ENCODE measurements at places on chromosomes 7 and 10.

GRCh38 chr10:125152450-125153368 lies 7.7 kb downstream of the CTBP2 start:
- no peak for DNase-seq

DNA sequence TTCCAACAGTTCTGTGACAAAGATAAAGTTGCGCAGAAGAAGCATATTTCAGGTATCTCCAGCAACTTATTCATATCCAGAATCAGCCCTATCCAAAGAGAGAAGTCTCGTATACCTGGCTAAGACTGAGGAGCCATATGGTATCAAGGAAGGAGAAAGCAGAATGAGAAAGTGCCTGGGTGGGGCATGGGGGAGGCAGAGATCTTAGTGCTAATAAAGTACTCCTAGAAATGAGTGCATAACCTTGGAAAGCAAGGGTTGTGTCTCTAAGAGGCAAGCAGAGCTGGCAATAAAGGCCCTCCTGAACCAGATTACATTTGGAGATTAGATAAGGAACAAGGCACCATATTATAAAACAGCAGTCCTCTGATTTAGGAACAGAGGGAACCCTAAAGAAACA lies 12.7 kb downstream of the TASOR2 start:
- no peak for DNase-seq

DNA sequence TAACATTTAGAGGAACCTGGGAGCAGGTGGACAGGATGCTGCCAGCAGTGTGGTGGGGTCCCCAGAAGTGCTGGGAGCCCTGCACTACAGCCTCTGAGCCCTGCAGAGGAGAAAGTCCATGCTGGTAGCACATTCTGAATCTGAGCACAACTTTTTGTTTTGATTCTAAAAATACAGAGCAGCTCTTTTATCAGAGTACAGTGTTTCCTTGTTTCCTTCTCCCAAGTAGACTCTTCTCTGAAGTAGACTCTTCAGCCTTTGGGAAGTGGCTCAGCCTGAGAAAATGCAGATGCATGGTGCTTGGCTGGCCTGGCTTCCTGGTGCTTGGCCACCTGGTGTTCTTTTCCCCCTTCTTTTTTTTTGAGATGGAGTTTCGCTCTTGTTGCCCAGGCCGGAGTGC lies 9.1 kb downstream of the ADCY1 start:
- no peak for DNase-seq

GRCh38 chr7:122748195-122748594 lies 45.5 kb upstream of the RNF148 start:
- DNase-seq, result no peak

DNA sequence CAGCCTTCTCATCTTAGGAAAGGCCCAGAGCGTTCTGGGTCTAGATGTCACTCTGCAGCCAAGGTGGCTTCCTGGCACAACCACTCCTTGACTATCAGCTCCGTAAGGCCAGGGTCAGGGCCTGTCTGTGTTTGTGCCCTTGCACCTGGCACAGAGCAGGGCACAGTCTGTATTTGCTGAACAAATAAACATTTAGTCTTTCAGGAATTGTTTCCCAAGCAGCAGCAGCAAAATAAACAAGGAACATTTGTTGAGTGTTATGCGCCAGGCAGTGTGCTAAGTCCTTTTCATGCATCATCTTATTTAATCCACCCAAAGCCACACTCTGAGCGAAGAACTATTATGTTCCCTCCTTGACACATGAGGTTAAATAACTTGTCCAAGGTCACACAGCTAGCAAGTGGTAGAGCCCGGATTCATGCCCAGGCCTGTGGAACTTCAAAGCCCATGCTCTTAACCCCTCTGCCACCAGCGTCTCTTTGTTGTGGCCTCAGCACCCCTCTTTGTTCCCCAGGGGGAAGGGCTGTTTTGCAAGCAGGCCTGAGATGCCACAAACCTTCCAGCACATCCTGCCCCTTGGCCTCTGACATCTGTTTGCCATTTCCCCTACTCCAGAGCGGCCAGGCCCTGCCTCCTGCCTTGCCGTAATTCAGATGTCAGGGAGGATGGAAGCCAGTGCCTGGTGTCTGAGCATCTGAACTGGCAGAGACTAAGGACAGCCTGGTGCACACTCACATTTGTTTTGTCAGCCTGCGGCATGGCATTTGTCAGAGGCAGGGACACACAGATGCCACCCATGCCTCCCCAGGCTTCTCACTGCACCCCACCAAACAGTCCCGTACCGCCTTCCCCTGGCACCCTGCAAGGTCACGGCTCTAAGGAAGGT lies 325.8 kb upstream of the ZMIZ1 start:
- DNase-seq, result no peak

DNA sequence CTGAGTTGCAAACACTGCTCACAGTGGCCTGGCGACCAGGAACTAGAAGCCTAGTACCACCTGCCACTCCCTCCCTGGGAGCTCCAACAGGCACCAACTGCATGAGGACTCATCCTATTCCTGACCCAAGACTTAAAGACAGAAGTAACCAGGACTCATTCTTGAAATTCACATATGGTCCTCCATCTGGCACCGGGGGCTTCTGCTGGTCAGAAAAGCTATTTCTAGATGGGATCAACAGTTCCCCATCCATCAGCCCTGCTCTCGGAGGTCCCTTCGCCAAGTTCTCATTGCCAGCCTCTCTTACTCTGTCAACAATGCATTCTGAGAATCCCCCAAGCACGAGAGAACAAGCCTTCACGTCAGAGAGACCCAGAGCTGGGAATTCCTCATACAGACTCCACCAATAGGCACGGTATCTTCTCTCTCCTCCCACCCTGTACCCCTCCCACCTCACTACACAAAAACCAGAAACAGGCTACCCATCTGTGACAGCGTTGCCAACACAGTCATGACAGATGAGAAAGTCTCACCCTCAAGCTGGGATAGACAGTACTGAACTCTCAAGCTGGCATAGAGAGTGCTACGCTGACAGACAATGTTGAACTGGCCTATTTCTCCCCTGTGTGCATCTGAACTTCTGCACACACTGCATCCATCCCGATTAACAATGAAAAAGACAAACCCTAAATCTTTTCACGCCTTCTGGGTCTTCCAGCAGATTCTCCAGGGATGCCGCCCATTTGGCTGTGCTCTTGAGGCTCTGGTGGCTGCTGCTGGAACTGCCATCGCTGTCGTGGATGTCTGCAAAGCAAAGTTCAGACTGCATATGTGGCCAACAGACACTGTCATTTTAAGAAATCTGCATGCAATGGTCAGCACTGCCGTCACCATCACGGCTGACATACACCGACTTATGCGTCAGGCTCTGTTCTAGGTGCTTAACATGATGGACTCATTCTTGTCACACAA lies 15.6 kb downstream of the RGS10 start:
- DNase-seq, result no peak

DNA sequence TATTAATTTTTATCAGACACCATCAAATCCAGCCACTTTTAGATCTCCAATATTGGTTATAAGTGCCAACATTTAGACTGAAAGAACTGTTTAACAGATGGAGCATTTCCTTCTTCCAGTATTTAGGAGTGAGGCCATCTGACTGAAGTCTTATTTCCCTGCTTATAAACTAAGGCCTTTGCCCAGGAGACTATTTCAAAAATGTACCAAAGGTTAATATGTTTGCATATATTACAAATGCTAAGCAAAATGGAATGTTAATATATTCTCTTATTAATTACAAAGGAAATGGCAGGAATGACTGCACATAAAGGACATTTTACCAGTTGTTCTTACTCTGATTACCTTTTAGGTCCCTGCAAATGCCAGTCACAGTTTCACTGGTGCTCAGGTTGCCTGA lies 238.9 kb upstream of the PLXNA4 start:
- no peak for DNase-seq

DNA sequence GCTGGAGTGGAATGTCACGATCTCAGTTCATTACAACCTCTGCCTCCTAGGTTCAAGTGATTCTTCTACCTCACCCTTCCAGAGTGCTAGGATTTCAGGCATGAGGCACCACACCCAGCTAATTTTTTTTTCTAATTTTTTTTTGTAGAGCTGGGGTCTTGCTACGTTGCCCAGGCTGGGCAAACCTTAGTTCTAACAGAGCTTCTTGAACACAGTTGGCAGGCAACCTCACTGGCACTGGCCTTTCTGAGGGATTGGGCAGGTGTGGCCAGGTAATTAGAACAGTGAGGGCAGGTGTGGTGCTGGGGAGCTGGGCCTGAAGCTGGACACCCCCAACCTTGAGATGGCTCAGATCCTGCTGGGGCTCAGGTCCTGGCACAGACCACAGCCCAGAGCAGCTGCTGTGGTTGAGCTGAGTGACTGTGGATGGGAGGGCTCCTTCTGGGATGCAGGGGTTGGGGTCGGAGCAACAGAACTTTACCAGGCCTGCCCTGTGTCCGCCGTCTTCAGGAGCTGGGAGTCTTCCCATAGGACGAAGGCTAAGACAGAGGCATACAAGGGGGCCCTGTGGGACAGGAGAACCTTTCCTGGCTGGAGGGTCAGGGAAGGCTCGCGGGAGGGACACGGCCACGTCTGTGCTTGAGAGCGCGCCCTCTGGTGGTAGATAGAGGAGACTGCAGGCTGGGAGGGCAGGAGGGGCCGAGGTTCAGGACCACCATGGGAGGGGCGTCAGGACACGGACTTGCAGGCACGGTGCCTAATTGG lies 48.2 kb downstream of the COL26A1 start:
- DNase-seq, result peak; percentile 35

DNA sequence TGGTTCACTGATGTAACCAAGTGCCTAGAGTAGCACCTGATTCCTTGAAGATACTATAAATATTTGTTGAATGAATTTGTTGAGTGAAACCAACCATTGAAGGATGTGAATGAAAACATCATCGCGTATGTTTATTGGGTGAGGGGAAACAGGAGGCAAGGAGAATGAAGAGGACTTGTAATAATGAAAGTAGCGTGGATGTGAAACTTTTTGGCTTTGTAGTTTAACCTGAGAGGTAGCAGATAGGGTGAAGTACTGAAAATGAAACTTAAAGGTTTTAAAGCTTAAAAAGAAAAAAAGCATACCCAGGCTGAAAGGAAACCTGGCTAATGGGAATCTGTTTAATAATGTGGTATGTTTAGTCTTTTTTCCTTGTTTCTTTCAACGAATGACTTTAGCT lies 5.2 kb downstream of the CCNY start:
- no peak for DNase-seq

DNA sequence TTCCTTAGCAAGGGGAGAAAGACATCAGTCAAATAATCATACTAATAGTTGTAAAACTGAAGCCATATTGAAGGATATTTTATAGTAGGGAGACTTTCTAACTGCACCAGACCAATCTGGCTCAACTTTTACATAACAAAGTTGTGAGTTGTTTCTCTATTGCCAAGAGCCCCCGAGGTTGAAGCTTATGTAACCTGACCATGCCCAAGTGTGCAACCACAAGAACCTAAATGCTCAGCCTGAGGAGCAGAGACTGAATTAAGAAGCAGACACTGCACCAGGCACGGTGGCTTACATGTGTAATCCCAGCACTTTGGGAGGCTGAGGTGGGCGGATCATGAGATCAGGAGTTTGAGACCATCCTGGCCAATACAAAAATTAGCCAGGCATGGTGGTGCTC lies 77.3 kb upstream of the ARMC3 start:
- no peak for DNase-seq

DNA sequence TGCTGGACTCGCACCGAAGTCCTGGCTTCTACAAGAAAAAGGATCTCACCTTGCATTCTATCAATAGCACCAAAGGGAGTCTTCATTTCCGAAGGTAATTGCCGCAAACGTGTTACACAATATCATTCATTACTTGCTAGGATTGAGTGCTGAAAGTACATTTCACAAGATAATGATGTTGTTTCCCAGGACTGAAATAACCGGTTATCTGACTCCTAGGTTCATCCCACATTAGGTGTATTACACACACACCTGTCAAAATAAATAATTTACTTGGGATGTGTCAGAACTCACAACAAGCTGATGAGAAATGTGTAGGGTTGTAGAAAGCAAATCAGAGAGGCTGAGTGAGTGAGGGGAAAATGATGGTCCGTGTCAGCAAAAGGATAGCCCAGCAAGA lies 219.4 kb upstream of the RHOBTB1 start:
- no peak for DNase-seq

GRCh38 chr7:158633055-158633956 lies 45.7 kb upstream of the PTPRN2 start:
- no peak for DNase-seq

GRCh38 chr10:44576702-44577191 lies 191.8 kb upstream of the CXCL12 start:
- no peak for DNase-seq

DNA sequence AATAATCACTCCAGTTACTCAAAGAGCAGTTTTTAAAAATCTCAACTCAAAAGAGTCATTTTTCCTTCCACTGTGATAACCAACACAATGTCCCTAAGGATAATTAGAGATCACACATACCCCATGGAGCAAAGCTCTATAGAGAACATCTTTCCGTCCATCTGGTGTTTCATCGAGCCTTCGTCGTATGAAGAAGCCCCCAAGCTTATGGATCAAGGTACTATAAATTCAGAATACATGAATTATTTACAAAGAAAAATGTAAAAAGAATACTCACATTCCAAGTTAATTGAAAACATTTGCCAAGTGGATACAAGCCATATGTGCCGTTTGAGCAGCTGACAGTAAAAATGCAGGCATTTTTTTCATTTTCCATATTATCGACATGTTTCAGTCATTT lies 14.8 kb downstream of the GPAM start:
- DNase-seq, result no peak

DNA sequence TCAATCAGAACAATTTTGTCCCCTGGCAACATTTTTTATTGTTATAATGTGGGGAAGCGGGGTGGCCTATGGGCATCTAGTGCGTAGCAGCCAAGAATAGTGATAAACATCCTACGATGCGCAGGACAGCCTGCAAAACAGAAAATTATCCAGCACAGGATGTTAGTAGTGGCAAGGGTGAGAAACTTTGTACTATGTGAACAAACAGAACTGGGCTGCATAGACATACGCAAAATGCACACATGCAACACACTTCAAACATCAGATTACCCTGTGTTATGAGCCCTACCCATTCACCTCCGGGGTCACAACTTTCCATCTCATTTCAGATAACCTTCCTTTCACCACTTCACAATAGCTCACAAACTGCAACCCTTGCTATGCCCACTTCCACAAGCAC lies 3.1 kb downstream of the ZNF786 start:
- DNase-seq, result no peak

GRCh38 chr7:43362652-43363034 lies 220.3 kb upstream of the STK17A start:
- peak; percentile 53 for DNase-seq

GRCh38 chr7:65268782-65269149 lies 104.9 kb upstream of the ZNF92 start:
- DNase-seq, result no peak
